DMS53 (cell line): ENCODE measurements at places on chromosomes 12 and 14.

DNA sequence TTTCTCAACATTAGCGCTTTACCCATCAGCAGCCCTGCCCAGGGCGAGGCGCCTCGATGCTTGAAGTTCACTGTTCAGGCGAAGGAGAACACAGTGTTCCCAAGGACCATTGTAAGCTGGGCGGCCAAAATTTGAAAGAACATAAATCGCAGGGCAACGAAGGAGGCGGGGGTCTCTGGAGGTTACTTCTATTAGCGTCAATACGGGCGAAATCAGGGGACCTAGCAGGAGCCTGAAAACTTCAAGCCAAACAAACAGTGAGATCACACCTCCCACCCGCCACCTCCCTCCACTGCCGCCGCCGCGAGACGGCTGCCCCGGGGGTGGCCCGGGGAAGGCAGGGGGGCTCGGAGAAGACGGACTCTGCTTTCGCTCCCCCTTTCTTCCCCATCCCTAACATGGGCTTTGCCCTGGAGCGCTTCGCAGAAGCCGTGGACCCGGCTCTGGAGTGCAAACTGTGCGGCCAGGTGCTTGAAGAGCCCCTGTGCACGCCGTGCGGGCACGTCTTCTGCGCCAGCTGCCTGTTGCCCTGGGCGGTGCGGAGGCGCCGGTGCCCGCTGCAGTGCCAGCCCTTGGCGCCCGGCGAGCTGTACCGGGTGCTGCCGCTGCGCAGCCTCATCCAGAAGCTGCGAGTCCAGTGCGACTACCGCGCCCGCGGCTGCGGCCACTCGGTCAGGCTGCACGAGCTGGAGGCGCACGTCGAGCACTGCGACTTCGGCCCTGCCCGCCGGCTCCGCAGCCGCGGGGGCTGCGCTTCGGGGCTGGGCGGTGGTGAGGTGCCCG lies at the start of gene PDZRN4:
PDZRN4 (plus strand) TSS at position 263 of the 783 bp plus-strand sequence.
- DNase-seq, result peak; percentile 90

GRCh38 chr12:130838951-130839769 lies at the start of gene STX2:
TSS of gene STX2 (minus strand) at chr12:130839250. CDS start at chr12:130839099, 151 bp downstream.
- peak; percentile 91 for DNase-seq

DNA sequence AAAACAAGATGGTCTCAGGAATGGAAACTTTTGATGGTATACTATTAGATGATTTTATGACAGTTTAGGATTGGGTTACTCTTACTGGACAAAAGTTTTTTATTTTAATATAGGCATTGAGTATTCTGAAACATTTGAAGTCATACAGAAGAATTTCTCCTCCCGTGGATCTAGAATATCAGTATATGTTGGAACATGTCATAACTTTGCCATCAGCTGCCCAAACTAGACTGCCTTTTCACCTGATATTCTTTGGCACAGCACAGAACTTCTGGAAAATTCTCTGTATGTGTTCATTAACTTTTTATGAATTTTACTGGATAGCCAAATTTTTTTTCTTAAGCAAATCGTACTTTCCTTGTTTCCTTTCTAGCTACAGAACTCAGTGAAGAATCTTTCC lies 75.4 kb downstream of the KNTC1 start:
- DNase-seq, result no peak

DNA sequence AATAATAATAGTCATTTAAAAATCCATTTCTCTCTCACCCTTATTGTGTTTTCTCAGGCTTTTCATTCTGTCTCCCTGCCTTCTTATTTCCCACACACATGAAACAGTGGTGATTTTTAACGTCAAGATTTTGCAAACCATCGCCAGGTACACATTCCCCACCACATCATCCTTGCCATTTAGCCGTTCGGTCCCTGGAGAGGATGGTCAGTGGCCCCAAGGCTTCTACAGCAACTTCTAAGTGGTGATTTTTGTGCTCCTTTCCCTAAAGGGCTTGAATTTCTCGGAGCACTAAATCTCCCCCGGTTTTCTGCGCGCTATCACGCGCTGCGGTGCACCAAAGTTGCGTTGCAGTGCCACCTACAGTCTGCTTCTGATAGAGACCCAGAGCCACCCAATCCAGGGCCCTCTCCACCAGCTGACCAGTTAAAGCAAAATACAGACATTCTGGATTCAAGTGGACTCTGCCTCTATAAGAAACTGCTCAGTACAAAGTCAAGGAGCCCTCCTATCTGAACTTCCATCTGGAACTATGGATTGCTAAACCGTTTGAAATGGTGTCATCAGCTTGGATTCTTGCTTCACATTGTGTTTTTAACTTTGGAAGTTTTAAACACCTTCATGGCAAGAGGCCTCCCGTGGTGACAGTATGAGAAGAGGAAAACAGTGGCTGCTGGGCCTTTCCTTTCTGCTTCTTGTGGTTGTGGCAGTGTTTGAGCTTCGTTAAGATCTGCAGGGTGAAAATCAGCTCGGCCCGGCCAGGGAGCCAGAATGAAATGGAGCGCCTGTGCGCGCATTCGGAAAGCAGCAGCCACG lies 234.0 kb downstream of the SPTSSA start:
- peak; percentile 76 for DNase-seq

DNA sequence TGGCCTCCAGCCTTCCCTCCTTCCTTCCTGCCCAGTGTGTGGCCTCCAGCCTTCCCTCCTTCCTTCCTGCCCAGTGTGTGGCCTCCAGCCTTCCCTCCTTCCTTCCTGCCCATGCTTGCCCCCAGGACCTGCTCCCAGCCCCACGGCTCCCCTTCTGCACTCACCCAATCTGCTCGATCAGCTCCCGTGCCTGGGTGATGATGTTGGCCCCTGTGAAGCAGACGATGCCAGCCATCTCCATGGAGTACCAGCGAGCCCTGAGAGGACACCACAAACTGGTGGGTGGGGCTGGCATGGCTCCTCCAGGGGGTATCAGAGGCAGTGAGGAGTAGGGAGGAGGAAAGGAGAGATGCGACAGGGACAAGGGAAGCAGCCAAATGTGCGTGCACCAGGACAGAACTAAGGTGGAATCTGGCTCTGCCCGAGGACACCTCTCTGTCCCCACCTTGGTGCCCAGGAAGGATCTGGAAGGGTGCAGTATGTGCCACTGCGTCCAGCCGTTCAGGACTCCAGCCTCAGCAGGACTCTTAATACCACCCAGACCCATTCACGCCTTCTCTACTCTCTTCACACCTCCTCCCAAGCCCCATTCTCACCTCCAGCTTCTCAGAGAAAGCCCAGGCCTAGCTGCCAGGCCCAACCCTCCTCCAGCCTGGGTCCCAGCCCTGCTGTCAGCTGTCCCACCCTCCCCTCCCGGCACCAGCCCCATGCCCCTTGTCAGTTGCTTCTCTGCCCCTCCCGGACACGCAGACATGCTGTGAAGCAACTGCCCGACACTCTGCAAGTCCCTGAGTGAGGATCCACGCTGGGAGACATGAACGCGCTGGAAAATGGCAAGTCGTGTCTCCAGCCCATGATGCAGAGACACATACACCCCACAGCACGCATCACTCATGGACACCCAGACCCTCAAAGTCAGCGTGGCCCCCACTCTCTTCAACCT lies 22.7 kb downstream of the POLE start:
- no peak for DNase-seq
